AG09309 (cell line): ENCODE measurements at places on chromosomes 12 and 14.
A peak's percentile ranks its signal among the peaks of the same experiment; 100 is the strongest.

- no peak for DNase-seq
Observed at GRCh38 chr14:28764257-28765160, 2.1 kb upstream of the FOXG1 start.

GRCh38 chr12:24945039-24945438 is 3.9 kb downstream of the BCAT1 start:
- DNase-seq, result no peak

GRCh38 chr14:61051051-61051450 is 70.0 kb downstream of the SLC38A6 start:
- peak; percentile 16 for DNase-seq

DNA sequence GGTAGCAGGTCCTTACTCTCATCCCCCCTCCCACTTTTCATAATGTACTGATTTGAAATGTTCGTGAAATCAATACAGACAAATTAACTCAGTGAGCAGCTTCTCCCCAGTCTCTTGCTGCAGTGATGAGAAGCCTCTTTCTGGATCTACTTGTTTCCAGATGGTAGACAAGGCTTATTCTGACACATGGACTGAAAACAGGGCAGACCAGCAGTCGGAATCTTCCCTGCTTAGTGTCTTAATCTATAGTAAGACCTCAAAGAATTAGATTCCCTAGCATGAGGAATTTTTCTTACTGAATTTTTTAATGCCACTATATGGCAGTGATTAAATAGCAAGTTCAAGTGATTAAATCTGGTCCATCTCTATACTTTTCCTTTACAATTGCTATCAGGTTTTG is 120.1 kb downstream of the RGS6 start:
- DNase-seq, result no peak

DNA sequence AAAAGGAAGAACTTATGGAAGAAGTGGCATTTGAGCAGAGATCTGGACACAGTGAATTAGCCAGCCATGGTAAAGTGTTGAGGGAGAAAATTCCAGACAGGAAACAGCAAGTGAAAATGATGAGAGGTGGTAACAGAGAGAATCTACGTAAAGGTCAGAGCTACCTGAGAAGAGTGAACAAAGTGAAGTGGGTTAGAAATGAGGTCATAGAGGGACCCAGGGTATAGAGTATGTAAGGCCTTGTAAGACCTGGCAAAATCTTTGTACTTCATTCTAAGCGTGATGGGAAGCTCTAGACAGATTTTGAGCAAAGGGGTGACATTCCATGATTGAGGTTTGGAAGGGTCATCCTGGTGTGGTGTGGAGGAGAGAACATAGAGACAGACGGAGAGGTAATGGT is 49.3 kb upstream of the LRRK2 start:
- DNase-seq, result no peak

DNA sequence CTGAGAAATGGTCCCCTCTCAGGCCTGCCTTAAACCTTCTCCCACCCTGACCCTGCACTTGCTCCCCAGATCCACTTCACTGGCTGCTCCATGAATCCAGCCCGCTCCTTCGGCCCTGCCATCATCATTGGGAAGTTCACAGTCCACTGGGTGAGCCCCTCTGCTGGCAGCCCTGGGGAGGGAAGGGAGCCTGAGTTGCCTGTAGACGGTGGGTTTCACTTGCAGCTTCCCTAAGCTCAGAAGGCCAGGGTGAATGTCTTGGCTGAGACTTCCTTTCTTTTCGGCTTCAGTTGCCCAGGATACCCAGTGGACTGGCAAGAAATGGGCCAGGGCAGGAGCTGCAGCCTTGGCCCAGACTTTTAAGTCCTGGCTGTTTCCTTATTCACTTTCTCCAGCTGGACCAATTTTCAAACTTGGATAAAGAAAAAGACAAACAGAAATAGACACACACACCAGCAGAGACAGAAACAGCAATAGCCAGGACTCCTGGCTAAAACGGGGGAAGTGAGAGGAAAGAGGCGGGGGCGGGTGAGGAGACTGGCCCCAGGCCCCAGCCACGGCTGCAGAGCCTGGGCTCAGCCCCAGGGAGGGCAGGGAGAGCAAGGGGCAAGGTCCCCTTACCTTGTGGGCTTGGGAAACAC is 2.0 kb downstream of the AQP6 start:
- DNase-seq, result no peak

DNA sequence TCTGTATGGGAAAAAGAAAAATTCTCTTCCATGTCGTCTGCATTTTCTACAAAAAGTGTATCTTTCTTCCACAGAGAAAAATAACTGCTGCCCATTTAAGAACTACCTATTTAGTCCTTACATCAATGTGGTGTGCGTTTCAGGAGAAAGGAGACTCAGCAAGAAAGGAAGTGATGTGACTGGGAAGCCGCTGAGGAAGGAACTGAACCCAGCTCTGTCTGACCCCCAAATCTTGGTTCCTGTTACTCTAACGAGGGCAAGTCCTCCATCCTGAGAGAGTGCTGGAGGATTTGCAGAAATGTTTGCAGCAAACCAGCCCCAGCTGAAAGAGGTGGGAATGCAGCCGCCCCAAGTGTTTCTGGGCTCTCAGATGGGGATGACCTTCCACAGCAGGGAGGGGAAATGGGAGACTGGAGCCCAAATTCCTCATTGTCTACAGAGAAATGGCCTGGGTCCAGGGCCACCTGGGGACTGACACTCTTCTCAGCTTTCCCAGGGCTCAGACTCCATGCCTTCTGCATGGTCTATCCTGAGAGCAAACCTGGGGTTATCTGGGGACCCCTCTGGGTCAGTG is 6.7 kb upstream of the MLEC start:
- DNase-seq, result no peak

GRCh38 chr14:96805956-96806355 is 8.8 kb downstream of the VRK1 start:
- DNase-seq, result no peak

DNA sequence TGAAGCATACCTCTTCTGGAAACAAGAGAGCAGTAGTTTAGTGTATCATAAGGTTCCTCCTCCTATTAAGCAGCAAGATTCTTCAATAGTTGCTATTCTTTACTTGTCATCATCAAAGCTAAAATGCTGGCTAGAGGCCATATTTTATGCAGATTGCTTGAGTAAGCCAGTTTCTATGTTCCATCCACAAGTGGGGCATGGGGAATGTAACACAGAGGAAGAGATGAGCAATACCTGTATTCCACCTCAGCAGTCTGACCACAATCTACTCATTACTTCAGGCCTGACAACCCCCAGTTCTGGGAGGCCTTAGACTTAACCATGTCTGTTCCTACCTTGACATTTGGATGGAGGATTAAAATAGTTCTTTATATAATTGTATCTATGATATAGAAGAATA is 423.6 kb downstream of the BTG1 start:
- DNase-seq, result no peak

DNA sequence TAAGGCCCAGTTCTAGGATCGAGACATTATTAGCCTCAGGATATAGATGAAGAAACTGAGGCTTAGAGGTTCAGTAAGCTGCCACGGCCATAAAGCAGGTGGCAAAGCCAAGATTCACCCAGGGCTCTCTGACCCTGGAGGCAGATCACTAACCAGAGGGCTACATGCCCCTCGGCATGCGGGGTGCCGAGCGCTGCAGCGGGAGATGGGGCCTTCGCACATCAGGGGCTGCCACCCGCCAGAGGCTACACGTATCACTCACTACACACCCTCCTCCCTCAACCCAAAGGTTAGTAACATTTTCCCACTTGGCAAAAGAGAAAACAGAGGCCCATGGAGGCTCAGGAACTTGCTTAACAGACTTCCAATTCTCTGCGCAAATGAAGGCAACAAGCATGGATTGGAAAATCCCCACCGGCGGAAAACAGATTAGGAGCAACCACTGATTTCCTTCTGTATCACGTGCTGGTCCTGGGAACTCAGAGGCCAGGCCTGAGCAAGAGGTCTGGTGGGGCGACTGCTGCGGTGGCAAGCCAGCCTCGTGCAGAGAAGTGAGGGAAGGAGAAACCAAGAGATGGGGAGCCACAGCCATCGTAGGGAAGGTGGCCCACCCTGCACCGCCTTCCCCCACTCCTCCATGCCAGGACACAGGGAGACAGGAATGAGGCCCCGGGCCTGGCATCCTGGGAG is 6.0 kb downstream of the CCDC85C start:
- DNase-seq, result no peak

- no peak for DNase-seq
Observed at GRCh38 chr14:92596331-92596907, 82.8 kb downstream of the RIN3 start.

DNA sequence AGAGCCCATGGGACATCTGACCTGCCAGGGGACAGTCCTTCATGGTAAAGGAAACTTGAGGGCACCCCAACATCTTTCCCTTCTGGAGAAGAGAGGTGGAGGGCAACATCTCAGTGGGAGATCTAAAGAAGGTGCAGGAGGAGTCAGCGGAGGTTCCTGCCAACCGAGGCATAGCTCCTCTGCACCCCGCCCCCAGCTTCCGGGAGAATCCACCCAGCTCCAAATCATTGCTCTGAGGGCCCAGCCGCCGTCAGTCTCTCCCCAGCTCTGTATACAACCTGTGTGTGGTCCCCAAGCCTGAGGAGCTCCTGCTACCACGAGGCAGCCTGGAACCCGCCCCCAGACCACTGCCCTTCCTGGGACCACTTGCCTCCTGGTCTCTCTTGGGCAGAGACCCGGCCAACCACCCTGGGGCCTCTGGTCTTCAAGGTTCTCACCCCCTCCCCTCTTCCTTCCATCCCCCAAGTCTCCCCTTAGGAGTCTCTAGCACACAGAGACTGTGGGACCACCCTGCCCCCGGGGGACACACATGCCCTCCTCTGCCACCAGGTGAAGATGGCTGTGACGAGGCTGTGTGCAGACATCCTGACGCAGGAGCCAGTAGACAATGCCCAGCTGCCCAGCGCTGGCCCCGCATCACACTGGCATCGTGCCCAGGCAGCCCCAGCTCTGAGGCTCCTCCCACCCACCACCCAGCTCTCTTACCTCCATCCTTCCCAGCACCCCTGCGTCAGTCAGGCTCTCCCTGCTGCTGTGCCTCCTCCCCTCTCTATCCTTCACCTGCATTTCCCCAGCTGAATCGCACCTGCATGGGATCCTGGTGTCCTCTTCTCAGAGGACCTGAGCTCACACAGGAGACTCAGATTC is 13.0 kb upstream of the NUDT14 start:
- DNase-seq, result no peak
